GM12891 (cell line): ENCODE measurements at places on chromosomes 5 and 9.

DNA sequence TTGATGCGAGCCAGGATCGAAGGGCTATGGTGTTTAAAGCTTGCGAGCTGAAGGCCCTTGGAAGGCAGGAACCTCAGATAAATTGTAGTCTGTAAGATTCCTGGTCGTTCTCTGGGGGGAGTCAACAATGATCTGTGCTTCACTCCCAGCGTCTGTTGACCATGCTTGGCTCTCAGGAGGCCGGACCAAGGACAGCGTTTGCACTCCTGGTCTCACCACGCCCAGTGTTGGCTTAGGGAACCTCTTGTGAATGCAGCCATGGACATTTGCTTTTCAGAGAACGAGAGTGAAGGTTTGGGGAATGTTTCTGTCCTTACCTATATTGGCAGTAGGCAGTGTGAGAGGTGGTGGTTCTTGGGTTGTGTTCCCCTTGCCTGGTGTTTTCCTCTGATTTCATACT, 60.2 kb upstream of the FAM120AOS start:
- no peak for DNase-seq

DNA sequence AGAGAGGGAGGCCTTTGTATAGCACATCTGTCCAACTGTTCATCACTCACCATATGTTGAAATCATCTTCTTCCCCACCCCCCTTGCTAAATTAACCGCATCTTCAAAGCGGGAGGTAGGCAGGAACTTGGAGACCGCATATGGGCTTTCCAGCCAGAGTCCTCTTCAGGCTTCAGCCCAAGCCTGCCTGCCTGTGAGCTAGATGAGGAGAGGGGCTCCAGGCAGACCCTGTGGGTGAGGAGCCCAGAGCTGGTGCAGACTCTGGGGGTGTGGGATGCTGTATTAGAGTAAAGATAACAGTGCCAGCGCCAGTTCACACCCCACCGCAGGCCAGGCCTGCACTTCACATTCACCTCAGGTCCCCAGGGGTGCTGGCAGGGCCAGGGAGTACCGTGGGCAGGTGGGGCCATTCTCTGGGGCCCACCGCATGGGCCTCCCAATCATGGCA, 16.2 kb downstream of the PRRC2B start:
- no peak for DNase-seq

DNA sequence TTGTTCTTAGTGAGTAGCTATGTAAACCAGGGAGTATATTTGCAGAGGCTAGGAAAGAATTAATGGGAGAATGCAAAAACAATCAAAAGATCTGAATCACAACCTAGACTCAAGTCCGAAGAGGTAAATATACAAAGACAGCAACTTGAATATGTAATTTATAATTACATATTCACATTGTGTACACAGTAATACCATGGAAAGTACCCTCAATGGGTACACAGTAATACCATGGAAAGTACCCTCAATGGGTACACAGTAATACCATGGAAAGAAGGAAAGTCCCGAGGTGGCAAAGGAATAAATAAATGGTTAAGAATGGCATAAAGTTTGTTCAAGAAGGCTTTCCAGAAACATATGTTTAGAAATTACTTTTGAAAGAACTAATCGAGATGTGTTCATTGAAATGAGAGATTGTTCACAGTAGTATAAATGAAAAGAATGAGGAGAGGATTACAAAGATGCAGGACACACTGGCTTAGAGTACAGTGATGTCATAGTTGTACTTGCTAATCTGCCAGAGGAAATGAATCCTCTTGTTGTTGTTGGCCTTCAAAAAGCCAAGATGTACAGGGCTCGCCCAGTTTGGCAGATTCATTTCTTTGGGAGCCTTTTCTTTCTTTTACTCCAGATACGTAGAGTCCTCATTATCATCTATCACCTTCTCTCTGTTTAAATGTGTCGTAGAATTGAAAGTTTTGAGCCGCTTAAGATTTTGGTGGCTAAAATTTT, 116.0 kb downstream of the UNC13B start:
- no peak for DNase-seq

DNA sequence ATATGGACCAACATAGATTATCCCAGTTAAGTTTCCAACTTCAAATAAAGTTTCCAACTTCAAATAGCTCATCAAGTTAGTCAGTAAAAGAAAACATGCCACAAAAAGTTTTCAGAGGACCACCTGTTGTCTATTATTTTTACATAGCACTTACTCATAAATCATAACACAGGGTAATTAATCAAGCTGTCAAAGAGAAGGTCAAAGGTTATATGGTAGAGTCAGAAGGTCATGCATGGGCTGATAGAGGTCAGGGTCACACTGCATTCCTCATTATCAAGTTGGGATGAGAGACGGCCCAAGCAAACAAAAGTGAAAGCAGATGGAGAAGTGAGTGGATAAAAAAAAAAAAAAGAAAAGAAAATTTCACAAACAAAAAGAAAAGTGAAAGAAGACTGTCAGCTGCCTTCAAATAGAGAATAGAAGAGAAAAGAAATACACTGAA, 145.5 kb upstream of the POU5F2 start:
- DNase-seq, result no peak

DNA sequence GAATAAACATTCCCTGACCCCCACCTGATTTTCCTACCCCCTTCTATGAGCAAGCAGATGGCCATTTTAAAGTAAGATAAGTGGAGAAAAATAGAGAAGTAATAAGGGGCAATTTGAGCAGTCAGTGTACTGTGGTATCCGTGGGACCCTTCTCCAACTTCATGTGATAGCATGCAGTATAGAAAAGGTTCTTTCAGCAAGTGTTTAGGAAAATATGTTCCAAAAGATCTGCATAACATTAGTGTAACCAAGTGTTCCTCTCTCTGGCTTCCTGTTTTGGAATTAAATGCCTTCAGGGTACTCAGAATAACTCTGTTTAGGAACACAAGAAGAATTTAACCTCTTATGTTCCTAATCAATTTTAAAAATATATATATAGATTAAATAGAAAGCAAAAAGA, 134.9 kb downstream of the ATG10 start:
- no peak for DNase-seq

DNA sequence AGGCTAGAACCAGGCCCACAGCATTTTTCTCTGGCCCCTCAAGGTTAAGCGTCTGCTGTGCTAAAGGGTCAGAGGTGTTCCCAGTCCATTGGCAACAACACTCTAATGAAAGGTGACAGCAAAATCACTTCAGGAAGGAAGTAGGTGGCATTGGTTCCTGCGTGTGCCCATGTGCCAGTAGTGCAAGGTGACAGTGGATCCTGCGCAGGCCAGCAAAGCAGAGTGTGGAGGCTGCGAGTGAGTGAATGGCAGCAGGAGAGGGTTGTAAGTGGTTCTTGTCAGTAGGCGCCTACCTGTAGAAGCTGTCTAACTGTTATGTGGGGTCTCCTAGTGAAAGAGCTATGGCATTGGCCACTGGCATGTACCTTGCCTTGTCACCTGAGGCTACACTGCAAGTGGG, 898.2 kb upstream of the TYRP1 start:
- DNase-seq, result no peak

- DNase-seq, result no peak
Observed at GRCh38 chr9:1554081-1555035, 460.8 kb upstream of the SMARCA2 start.
